ENCODE measurements at places on chromosomes 7 and 10.

- no peak for DNase-seq
These were observed 152.0 kb upstream of the TMEM72 start for GRCh38 chr10:44759122-44759521.

DNA sequence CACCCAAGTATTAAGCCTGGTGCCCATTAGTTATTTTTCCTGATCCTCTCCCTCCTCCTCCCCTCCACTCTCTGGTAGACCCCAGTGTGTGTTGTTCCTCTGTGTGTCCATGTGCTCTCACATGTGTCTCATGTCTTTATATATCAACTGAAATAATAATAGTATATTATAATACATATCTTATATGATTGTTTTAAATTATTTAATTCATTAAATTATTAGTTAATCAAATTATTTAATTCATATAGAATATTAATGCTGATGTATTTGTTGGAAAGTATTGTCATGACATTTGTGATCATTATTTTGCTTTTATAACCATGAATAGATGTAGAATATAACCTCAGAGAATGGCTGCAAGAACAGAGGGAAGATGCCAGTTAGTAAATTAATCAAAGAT lies 647.5 kb downstream of the SORCS3 start:
- no peak for DNase-seq

DNA sequence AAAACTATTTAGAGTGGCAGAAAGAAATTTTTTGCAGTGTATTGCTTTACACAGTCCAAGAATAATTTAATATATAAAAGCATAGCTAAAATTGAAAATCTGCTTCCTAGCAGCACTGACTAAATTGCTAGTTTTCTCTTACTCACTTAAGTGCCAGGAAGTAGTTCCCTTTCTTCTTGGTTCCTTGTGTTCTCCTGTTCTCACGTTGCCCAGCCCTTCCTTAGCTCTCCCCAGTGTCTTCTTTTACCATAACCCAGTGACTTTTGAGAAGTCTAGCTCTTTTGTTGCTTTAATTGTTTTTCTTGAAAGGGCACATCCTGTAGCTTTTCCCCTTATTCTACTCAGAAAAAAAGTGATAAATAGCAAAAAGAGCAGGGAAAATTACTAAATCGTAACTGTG lies 215.5 kb downstream of the THSD7A start:
- DNase-seq: no peak

- no peak for DNase-seq
These were observed 79.3 kb downstream of the RNF133 start for GRCh38 chr7:122619664-122620063.

- no peak for DNase-seq
These were observed 1.2 kb downstream of the NT5C3A start for GRCh38 chr7:33061282-33061937.

Measured in MG63 (cell line).